ENCODE measurements at places on chromosomes 3 and 15.

GRCh38 chr15:80588801-80589200, 106.3 kb upstream of the ABHD17C start:
- no peak for DNase-seq

DNA sequence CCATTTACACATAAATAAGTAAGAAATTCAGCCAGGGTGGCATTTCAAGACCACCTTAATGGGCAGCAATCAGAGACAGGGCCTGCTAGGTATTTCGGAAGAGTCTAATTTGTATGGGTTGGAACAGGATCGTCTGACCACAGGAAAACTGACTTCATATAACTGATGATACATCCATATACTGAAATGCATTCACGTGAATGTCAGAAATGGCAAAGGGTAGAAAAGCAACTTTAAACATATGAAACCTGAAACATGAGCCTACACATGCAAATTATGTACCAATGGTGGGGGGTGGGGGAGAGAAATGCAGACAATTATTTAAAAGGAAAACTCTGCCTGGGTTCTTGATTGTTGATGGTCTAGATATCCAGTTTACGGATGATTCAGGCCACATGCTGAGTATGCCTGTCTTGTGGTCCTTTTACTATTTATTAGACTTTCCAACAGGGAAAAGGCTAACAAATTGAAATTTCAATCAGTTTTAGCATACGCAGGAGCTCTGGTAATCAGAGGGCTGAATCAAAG, 582.2 kb downstream of the FOXP1 start:
- no peak for DNase-seq

DNA sequence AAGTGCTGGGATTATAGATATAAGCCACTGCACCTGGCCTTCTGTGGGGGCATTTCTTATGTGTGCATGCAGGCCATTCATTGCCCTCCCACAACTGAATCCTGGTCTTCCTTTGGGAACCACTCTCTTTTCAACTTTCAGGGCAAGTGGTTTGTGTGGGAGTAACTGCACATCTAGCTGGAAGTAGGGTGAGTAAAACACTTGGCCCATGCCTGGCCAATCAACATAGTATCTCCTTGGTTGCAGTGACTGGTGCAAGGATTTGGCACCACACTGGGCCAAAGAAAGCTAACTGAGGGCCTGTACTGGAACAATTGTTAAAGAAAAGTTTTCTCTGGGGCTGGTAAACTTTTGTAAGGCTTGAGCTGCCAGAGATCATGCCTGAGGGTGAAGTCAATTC, 189.2 kb upstream of the FEZF2 start:
- DNase-seq, result no peak

DNA sequence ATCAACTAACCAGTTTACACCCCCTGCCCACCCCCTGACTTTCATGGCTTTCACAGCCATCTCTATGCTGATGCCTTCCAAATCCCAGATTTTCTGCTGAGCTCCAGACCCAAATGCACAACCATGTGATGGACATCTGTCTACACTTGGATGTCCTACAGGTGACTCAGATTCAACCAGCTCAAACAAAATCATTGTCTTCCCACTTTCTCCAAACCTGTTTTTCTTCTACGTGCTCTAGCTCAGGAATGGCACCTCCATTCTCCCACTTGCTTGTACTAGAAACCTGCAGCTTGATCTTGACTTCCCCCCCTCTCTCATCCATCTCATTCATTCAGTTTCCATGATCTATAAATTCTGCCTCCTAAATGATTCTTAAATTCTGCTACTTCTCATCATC, 34.1 kb upstream of the RARRES1 start:
- DNase-seq, result no peak

DNA sequence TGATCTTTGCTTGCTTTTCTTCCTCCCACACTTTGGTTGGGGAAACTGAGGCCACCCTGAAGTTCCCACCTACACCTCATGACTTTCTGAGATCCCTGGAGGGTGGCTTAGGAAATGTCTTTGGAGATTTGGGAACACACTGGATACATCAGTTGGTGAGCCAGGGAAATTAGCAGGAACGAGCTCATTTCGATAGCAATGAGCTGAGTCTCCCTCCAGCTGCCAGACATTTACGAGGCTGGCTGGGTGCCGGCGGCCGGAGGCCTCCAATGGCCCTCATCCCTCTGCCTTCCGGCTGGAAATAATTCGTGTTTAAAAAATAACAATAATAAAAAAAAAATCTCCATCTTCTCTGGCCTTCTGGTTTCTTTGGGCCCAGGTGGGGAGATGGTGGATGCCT, 38.8 kb downstream of the SMAD6 start:
- DNase-seq, result no peak

GRCh38 chr3:14194865-14195264, 16.2 kb downstream of the LSM3 start:
- DNase-seq, result no peak

DNA sequence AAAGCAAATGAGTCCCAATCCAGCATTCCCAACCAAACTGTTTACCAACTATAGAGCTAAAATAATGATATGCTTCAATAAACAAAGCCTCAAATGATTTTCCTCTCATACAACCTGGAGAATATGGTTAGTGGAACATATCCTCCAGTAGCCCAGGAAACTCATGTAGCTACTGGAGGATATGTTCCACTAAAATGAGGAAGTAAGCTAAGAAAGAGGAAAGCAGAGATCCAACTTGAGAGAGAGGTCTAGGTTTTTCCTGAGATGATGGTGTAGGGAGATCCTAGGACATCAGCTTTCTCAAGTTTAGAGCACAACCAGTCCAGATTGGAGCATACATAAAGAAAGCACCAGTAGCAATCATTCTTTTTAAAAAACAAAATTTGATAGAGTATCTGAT, 44.6 kb upstream of the SLC4A7 start:
- no peak for DNase-seq

DNA sequence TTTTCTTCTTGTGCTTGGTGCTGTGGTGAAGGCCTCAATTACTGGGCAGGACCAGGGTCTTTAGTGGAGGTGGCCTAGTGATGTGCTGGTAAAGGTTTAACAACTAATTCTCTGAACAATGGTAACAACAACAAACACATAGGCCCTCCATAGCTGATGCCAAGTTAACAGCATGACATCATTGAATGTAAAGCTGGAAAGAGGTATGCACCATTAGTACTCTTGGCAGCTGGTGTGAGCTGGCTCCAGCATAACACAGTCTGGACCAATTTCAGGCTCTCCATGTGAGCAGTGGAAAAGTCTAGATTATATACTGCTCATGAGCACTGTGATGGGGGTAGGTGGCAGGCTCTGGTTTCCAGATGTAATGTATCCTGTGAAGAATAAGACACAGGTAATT, 61.8 kb downstream of the SLC7A14 start:
- DNase-seq, result no peak

DNA sequence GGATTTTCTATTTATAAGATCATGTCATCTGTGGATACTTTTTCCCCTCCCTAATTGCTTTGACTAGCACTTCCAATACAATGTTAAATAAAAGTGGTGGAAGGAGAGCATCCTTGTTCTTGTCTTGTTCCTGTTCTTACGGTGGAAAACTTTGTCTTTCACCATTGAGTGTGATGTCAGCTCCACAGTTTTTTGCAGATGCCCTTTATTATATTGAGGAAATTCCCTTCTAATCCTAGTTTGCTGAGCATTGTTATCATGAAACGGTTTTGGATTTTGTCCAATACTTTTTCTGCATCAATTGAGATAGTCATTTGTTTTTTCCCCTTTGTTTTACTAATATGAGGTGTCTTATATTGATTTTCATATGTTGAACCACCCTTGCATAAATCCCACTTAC, 19.9 kb upstream of the IL20RB start:
- DNase-seq, result no peak

DNA sequence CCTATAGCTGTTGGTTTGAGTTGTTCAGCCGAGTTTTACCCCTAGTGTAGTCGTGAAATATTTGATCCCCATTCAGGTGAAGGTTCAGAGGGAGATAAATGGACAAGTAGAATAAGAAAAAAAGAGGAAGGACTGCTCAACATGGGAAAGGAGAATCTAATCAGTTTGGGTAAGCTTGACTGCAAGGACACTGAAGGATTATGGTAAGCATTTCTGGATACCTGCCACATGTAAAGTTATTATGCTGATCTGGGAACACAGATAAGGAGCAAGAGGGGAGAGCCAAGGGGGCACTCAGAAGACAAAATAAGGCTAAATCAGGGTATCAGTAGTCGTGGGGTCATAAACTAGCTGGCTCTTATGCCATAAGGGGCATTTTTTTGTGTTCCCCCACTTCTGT, 49.9 kb downstream of the TFG start:
- no peak for DNase-seq

GRCh38 chr3:24829011-24829581, 334.4 kb upstream of the THRB start:
- peak; percentile 14 for DNase-seq

DNA sequence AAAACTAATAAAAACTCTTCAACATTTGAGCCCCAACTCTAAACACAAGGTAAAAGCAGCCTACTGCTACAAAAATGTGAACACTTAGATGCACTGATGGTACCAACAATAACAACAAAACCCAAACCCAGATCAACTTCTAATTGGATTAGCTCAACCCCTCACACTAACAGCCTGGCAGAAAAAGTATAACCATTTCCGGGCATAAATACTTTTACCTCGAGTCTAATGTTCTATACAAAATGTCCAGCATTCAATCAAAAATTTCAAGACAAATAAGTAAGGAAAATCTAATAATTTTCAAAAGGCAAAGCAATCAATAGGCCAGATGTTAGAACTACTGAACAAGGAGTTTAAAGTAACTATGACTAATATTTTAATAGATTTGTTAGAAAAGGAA, 303.3 kb downstream of the ARRDC4 start:
- no peak for DNase-seq

- DNase-seq, result no peak
These were observed 216.1 kb downstream of the SLCO3A1 start for GRCh38 chr15:92069308-92070250.

DNA sequence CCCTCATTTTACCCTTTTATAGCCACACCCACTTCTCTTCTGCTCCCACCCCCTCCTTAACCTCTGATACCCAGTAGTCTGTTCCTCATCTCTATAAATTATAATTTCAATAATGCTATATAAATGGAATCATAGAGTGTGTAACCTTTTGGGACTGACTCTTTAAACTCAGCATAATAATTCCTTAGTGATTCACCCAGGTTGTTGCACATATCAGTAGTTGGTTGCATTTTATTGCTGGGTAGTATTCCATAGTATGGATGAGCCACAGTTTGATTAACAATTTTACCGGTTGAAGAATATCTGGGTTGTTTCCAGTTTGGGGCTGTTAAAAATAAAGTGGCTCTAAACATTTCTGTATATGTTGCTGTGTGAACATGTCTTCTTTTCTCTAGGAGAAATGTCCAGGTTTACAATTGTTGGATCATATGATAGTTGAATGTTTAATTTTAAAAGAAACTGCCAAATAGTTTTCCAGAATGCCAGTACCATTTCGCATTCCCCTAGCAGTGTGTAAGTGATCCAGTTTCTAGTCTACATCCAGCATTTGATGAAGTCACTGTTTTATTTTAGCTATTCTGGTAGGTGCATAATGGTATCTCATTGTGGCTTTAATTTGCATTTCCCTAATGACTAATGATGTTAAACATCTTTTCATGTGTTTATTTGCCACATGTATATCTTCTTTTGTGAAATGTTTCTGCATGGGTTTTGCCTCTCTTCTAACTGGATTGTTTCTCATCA, 68.5 kb downstream of the VPS8 start:
- no peak for DNase-seq

DNA sequence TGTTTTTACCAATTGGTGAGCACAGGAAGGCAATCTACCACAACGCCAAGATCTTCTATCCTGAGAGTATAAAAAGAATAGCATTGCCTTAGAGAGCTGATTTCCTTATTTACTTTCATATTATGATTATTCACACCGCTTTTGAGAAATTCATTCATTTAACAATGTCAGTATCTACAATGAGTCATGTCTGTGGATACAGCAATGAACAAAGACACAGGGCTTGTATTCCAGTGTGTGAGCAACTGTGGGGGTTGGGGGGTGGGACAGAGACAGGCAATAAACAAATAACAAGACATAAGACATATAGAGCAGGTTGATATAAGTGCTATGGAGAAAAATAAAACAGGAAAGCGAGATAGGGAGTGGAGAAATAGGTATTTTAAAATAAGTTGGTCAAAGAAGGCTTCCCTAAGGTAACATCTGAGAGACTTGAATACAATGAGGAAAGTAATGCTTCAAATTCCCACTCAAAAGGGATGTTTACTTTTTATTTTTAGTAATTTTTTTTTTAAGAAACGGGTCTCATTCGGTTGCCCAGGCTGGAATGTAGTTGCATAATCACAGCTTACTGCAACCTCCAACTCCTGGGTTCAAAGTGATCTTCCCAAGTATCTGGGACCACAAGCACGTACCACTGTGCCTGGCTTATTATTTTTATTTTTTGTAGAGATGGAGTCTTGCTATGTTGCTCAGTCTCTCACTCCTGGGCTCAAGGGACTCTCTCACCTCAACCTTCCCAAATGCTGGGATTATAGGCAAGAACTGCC, 45.7 kb downstream of the PGBD4 start:
- DNase-seq, result no peak

DNA sequence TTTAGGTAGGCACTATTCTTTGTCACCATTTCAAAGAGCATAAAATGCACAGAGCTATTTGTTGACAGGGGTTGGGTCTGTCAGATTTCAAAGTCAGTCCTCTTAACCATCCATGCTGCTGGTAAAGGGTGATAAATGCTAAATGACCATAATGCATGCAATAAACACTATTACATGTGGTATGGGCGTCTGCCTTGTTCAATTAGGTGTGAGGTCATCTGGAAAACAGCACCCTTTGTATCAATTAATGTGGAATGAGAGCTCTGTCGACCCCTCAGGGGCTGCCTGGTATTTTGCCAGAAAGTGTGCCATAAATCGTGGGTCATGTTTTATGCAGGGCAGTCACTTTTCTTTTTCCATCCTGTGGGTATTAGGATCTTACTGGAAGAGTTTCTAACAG, 235.6 kb downstream of the SV2B start:
- DNase-seq, result no peak

DNA sequence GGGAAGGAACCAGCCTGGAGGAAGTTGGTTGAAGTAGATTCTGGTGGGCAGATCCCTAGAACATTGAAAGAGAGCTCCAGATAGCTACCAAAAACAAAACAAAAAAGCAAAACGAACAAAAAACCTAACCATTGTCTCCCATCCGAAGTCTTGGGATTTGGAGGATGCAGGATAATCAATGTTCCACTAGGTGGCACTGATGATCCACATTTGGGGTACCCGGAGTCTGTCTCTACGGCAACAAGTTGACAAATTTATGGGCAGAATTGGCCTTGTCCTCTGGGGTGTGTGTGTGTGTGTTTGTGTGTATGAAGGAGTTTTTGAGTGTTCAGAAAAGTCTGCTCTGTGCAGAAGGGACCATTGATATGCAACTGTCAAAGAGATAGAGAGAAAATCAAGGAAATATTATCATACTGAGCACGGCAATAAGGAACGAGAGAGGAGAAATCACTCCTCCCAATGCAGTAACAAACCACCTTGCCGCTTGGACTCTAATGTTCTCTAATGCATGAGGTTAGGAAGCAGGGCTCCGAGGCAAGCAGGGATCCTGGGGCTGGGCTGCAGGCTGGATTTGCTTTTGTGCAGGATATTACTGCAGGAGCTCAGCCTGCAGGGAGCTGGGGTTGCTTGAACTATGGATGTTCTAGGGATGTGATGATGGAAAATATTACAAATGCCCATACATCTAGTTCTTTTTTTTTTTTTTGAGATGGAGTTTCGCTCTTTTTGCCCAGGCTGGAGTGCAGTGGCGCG, 59.8 kb upstream of the KLHL25 start:
- peak; percentile 76 for DNase-seq
